ENCODE measurements at places on chromosomes 12 and 14. TPM values are rescaled to one million over a fixed set of nuclear protein-coding genes. Genes with fewer than 3 reads are reported as not detected.

DNA sequence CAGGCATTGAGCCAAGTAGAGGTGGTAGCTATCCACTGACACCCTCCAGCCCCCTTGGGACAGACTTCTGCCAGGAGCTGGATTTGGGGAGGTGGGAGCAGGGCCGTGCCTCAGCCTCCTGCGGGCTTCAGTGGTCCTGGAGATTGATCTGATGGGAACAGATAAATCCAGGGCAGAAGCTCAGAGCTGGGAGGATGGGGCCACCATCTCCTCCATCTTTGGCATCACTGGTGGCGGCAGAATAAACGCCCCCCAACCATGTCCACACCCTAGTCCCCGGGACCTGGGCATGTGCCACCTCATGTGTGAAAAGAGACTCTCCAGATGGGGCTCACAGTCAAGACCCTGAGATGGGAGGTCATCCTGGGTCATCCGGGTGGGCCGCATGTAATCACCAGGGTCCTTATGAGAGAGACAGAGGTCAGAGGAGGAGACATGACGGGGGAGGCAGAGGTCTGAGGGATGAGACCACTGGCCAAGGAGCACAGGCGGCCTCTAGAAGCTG, 209.6 kb upstream of the RTL1 start:
- no peak for DNase-seq

GRCh38 chr12:6626654-6627283, 9.0 kb downstream of the LPAR5 start:
- no peak for DNase-seq

- DNase-seq = no peak
These were observed 82.4 kb downstream of the ARL6IP4 start for GRCh38 chr12:123062681-123063486.

GRCh38 chr12:92132288-92132687, 13.4 kb downstream of the BTG1 start:
- no peak for DNase-seq

GRCh38 chr12:105330931-105331804, 677 bp downstream of the C12orf75 start:
- DNase-seq = no peak

GRCh38 chr12:106673141-106673540, 90.3 kb downstream of the RFX4 start:
- no peak for DNase-seq

DNA sequence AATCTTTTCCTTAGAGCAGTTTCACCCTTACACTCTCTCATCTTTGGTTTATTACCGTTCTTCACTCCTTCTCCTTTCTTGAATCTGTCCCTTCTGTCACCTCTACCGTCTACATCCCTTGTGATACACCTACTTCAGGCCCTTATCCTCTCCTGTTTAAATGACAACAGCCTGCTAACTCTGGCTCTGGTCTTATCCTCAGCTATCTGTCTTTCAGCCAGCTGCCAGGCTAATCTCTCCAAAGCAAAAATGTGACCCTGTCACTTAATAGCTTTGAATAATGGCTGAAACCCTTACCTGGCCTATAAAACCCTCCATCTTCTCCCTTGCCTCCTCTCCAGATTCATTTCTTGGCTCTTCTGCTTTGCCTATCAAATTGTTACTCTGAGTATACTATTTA, 32.3 kb downstream of the BEST3 start:
- no peak for DNase-seq

- no peak for DNase-seq
These were observed 25.3 kb downstream of the NUAK1 start for GRCh38 chr12:106113446-106113823.

GRCh38 chr14:50022661-50023060, 93.7 kb downstream of the VCPKMT start:
- DNase-seq = no peak

DNA sequence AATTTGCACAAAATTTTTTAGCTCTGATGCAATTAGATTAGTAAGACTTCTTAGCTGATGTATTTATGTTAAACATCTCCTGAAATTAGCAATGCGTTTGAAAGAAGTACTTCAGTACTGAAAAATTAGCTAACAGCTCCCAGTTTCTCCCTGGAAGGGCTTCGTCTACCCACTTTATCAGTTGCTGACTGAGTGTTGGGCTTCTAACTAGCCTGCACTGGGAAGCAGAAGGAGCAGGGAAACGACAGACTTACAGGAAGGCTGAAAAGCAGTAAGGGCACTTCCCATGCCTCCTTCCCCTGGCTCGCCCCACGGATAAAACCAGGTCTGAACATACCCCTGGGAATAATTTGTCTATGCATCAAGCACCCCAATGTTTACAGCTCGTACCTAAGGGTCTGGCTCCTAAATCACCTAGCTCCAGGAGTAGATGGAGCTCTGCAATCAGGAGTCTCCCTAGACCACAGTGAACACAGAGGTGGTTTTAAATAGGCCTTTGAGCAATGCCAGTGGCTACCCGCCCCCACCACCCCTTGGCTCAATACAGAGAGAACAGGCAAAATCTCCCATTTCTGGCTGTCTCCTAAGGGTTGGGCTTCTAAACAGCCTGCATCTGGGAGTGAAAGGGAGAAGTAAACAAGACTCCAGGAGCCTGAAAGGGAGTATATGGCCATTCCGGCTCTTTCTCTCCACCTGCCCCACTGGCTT, 23.7 kb downstream of the A2M start:
- DNase-seq = no peak

GRCh38 chr12:10722502-10722904, 620 bp downstream of the YBX3 start:
- peak; percentile 18 for DNase-seq

GRCh38 chr12:91940826-91941570, 204.6 kb downstream of the BTG1 start:
- DNase-seq = no peak

- no peak for DNase-seq
These were observed 312.4 kb upstream of the RTL1 start for GRCh38 chr14:101215927-101216326.

DNA sequence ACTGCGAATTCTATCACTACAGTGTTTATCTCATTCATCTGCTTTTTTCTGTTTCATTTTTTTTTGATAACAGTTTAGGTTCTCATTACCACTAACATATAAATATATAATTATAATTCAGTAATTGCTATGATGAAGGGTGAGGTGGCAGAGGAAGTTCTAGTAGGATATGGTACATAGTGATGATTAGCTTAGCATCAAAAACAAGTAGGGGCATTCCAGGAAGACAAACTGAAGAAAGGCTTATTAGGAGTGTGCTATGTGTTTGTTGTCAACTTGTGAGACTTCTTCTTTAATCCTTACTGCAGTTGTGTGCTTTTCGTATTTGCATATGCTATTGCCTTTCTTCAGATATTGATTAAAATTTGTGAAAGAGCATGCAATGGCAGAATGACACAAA, 20.6 kb downstream of the FUT8 start:
- no peak for DNase-seq

- no peak for DNase-seq
These were observed 6.0 kb downstream of the TMEM229B start for GRCh38 chr14:67482231-67483164.

- DNase-seq = no peak
These were observed at the start of gene DNAH10 for GRCh38 chr12:123761841-123762714. Gene DNAH10, plus strand, starts transcription at chr12:123762301. Its CDS starts 36 bp downstream, at chr12:123762337.

- no peak for DNase-seq
These were observed 851 bp downstream of the YLPM1 start for GRCh38 chr14:74763803-74764531.

CAPS2 gene
- polyA plus RNA-seq = 1.3 TPM

SIRT4 gene
- 1.4 TPM for polyA plus RNA-seq

MARCHF9 gene
- polyA plus RNA-seq = 3.6 TPM

ADCK1 gene
- 4.8 TPM for polyA plus RNA-seq

CMTM5 gene
- polyA plus RNA-seq = 0.37 TPM

SLC2A14 gene
- 0.12 TPM for polyA plus RNA-seq

PAH gene
- not detected for polyA plus RNA-seq

TAS2R43 gene
- polyA plus RNA-seq = not detected

NELL2 gene
- 0.43 TPM for polyA plus RNA-seq

RNASE7 gene
- polyA plus RNA-seq = not detected

Data from AG04450 (cell line).